Stimulated activated CD8-positive, alpha-beta memory T cell treated with anti-CD3 and anti-CD28 coated beads, Interleukin-15, amount 100 ng/mL, for 24 hours (primary cell): ENCODE measurements at places on chromosomes 12 and 14.

DNA sequence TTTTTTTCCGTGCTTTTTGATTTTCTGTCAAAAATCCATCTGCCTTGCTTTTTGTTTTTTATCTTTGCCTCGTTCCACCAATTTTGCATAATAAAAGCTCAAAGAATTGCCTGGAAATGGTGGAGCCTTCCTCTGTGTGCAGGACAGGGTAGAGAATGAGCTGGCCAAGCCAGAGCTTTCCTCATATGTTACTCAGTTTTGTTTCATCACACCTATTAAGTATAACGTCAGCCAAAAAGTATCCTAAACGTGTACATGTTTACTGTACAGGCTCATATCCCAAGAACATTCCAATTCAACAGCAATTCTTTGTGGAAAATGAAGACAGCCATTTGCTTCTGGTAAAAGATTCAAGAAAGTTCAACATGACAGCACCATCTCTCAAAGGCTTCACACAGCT lies 191.2 kb upstream of the LMNTD1 start:
- no peak for DNase-seq

DNA sequence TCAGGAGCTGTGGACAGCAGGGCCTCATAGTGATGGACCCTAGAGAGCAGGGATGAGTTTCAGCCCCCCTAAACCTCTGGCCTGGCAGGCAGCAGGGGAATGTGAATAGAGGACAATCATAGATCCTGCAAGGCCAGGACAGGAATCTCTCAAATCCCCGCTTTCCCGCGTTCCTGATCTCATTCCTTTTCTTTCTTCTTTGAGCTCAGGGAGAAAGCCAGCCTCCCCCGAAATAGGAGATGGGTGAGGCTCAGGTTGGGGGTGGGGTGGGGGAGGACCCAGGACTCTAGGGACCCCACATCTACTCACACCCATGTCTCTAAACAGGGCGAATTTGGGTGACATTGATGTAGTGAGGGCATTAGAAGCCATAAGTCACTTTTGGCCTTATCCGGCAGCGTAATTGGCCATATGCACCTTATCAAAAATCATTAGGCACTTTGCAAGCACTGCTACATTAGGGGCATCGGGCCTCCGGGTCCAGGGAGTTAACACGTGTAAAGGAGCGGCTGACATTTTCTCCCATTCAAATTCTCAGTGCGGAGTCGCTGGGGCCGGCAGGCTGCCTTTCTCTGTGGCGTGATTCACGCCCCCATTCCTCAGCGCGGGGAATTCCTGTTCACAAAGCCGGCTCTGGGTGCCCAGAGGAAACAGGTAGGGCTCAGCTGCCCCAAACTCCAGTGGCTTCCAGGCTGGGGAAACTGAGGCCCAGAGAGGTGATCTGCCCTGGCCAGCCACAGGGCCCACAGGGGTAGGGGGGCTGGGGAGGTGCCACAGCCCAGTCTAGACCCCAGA lies 1.5 kb downstream of the LHX5 start:
- DNase-seq, result no peak

- DNase-seq, result no peak
Measured at GRCh38 chr12:15591811-15592210, 197.4 kb downstream of the EPS8 start.

GRCh38 chr12:40105265-40105514 lies 691 bp downstream of the SLC2A13 start:
- DNase-seq, result no peak

- DNase-seq, result no peak
Measured at GRCh38 chr12:6613776-6614512, 6.8 kb upstream of the CHD4 start.

DNA sequence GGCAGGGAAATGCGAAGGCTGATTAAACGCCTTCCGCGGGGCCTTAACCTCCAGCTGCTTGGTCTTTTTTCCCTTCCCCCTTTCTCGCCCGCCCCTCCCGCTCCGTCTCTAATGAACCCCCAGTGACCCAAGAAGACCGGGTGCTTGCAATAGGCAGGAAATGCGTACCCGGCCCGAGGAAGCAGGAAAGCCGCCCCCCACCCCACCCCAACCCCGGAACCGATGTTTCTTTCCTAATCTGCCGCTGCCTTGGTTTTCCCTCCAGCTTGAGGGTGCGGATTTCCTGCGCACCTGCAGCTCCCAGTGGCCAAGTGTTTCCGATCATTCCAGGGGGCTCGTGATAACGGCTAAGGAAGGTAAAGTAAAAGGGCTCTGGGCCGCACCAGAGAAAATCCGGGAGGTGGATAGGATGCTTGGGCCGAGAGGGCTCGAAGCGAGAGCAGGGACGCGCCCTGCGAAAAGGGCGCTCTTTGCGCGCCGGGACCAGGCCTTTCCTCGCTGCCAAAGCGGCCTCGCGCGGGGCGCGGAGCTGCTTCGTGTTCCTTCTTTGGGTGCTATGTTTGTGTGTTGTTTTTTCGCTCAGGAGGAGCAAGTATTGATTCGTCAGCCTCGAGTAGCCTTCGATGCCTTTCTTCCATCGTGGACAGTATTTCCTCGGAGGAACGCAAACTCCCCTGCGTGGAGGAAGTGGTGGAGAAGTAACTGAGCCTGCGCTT lies 983 bp downstream of the MYF6 start:
- DNase-seq, result no peak

DNA sequence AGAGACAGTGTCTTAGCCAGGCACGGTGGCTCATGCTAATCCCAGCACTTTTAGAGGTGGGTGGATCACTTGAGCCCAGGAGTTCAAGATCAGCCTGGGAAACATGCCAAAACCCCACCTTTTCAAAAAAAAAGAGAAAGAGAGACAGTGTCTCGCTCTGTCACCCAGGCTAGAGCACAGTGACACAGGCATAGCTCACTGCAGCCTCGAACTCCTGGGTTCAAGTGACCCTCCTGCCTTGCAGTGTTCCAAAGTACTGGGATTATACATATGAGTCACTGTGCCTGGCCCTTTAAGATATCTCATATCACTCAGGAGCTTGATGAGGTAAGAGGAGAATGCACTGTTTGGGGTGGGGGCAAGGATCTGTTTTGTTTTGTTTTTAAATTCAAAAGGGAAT lies 48.1 kb upstream of the LTBP2 start:
- DNase-seq, result no peak

- DNase-seq, result no peak
Measured at GRCh38 chr12:7695566-7696197, at the start of gene GDF3. TSS of gene GDF3 (minus strand) at chr12:7695775. CDS start at chr12:7695728, 47 bp downstream.

DNA sequence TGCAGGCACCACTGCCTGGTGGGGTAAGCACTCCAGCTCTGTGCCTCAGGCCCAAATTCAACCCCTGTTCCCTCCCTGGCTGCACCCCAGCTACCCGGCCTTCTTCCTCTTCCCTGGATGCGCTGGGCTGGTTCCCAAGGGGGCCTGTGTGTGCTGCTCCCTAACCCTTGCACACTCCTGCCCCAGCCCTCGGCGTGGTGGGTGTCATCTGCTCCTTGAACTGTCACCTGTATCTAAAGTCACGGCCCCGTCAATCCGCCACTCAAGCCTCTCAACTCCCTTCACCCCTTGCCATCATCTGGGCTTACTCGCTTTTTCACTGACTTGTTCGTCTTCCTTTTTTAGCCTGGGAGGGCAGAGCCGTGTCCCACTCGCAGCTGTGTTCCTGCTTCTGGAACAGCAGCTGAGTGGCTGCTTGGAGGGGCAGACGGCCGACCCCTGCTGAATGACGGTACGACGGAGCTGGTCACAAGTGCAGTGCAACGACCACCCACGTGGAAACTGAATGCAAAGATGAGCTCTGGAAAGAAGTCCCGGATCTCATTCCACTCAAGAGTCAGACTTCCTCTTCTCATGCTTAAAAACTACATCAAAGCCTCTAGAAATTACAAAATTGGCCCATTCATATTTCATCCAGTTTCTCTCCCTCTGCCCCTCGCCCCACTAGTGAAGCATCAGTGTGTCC lies 138.9 kb downstream of the PIWIL1 start:
- DNase-seq, result no peak

- no peak for DNase-seq
Measured at GRCh38 chr12:74689929-74690328, 152.3 kb downstream of the ATXN7L3B start.

DNA sequence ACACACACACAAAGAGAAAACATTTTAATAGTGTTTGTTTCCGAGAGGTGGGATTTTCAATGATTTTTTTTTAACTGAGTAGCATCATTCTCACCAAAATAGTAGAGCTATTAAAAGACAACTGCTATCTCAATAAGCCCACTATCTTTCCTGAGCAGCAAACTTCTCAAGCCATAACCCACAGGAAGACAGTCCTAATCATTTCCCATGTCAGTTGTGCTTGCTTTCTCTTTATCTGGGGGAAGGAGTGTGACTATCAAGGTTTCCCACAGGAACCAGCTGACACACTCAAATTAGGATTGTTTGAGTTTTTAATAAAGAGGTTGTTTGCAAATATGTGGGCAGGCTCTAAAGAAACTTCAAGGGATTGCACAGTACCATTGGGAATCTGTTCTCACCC lies 4.9 kb upstream of the MAX start:
- no peak for DNase-seq

- no peak for DNase-seq
Measured at GRCh38 chr12:25701290-25701689, 148.2 kb upstream of the LMNTD1 start.

- DNase-seq, result no peak
Measured at GRCh38 chr12:100229036-100229635, 28.5 kb downstream of the ACTR6 start.

DNA sequence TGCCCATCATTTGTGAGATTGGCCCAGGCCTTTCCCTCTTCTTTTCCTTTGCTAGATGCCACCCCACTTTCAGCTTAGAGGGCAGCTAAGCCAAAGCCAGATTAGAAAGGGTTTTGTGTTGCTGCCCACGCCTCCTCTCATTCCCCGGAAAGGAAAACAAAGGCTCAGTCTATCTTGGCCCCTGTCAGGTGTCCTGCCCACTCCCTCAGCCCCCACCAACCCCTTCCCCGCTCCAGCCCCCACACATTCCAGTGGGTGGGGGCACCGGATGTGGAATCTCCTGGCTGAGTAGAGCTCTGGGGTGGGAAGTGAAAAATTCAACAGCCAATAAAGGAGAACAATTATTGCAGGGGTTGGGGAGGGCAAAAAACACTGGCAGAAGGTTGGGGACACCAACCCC lies 2.2 kb downstream of the BLOC1S1 start:
- DNase-seq, result no peak

DNA sequence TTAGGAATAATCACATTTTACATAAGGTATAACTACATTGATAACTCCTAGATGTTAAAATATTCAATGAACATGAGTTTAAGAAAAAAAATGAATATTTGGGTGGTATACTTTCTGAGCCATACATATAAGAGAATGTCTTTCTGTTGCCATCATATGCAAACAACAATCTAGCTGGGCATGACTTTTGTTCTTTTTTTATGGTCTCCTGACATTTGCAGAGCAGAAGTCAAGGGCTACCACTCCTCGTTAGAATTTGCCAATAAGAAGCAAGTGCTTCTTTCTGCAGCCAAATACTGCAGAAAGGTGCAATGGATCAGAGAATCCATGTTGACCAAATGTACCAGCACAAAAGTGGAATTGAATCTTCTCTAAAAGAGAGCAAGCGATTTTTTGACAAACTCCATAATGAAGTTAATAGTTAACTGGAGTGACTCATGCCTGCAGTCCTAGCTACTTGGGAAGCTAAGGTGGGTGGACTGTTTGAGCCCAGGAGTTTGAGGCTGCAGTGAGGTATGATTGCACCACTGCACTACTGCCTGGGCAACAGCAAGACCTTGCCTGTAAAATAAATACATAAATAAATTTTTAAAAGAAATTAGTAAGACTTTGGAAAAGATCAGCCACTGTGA lies 25.5 kb upstream of the CCDC91 start:
- DNase-seq, result no peak

DNA sequence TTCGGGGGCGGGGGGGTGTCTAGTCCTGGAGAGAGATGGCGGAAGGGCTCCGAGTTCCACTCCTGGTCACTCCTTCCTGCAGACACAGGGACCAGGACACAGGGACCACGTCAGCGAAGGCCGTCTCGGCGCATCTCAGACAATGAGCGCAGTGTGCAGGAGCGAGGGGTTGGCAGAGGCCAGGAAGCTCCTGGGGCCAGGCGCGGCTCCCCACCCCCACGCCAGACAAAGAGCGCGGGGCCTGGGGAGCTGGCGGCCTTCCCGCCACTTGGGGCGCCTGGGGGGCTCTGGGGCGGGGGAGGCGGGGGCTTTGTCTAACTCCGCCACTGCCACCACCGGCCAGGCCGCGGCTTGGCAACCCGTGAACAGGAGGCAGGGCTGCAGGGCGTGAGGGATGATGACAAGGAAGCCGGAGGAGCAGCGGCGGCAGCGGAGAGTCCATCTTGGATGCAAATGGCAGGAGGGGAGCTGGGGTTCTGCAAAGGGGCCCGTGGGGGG lies 2.2 kb downstream of the CDK2AP1 start:
- no peak for DNase-seq

DNA sequence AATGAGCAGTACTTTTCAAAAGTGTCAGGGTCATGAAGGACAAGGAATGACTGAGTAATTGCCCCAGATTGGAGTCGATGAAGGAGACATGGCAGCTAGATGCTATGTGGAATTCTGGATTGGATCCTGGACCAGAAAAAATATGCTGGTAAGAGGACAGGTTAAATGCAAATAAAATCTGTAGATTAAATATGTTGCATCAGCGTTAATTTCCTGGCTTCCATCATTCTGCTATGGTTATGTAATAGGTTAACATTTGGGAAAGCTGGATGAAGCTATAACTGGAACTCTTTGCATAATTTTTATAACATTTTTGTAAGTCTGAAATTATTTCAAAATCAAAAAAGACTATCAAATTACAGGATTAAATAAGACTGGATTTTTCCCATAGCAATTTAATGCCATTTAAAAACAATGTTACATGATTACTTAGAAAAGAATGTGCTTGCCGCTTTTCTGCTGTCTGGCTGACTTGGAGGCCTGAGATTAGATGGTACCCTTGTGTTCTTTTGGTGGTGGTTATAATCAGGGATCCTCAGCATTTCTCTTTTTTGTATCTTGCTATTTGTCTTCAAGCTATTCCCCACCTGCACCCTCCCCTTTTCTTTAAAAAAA lies 65.1 kb downstream of the FBXW8 start:
- no peak for DNase-seq

DNA sequence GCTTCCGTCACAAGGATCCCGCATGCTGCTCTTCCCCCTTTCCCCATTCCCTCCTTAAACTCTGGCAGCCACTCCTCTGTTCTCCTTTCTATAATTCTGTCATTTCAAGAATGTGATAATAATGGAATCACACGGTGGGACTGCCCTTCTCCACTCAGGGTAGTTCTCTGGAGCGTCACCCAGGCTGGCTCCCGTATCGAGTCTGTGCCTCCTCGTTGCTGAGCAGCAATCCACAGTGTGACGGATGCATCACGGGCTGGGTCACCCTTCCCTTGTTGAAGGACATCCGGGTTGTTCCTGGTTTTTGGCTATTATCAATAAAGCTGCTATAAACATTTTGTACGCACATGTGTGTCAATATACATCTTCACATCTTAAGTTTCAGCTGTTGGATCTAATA lies 5.7 kb upstream of the SYNE3 start:
- no peak for DNase-seq

DNA sequence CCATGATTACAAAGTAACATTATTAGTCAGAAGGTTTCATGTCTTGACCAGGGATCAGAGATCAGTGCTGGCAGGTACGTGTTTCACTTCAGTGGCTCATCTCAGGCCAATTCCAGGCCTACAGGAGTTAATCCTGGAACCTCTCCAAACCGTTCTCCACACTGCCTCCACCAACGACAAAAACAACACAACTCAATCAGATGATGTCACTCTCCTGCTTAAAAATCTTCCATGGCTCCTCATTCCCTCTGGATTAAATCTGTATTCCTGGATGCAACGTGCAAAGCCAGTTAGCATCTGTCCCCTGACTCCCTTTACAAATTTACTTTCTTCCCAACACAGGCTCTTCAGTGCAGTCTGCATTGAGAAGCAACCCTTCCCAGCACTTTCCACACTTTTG lies 34.3 kb upstream of the TXNRD1 start:
- DNase-seq, result no peak

GRCh38 chr14:102277874-102278630 lies 26.9 kb downstream of the MOK start:
- no peak for DNase-seq
